Stimulated activated CD4-positive, alpha-beta T cell treated with anti-CD3 and anti-CD28 coated beads, Interleukin-12 subunit alpha, Interleukin-12 subunit beta, amount 100 ng/mL, for 48 hours (primary cell): ENCODE measurements at places on chromosomes 5 and 9.

DNA sequence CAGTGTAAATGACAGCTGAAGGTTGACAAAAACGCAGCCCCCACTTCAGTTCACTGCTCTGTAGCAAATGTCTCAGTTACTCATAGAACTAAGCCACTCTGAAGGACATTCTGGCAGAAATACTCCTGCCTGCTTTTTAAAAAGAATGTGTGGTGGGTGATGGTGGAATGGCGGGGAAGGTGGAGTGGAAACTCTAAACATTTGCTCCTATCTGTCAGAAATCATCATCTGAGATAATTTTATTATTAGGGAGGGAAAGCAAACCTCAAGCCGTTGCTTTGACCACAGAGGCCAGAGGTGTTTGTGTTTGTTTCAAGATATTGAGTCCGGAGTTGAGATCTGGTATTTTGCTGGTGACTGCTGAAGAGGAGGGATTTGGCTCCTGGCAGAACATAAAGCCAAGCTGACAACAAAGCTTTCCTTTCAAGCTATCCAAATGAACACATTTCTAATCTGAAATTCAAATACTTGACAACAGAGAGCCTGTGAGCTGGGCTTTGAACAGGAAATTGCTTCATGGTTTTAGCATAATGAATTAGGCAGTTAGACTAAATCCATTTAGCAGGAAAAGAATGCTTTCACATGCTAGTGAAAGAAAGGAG, 362.7 kb downstream of the CSNK1G3 start:
- DNase-seq, result no peak

DNA sequence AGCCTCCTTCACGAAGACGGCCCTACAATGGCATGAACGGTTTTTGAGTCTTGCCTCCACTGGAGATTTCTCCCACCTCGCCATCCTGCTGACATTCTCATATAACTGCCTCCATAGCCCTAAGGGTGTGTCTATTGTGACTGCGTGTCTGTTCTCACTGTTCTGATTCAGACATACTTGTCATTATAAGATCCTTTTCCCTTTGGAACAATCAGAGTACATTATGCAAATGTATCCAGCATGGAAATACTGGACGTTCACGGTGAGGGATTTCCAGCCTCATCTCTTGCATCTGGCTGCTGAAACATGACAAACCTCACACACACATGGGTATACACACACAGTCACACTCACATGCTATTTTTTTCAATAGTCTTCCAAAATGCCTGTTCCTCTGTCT, 402.1 kb downstream of the DIRAS2 start:
- DNase-seq, result no peak

- no peak for DNase-seq
These were observed 20.4 kb downstream of the S1PR3 start for GRCh38 chr9:89011683-89012082.

DNA sequence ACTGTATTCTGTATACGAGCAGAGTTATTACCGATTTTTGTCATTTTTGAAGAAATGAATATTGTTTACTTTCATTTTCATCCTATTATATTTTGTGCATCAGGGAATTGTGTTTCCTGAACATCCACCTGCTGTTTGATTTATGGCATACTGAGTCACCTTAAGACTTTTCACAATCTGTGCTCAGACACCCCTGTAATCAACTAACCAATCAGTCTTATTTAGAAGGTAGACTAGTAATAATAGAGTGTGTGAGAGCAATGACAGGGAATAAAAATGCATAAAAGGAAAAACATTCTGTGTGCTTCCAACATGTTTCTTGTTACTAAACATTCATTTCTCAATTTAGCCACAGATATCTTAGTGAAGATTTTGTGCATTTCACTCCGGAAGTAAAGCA, 1413.6 kb upstream of the ACO1 start:
- no peak for DNase-seq

GRCh38 chr9:79060766-79061165, 511.0 kb upstream of the TLE4 start:
- DNase-seq, result no peak

- peak; percentile 31 for DNase-seq
These were observed 24.0 kb downstream of the ADAMTSL2 start for GRCh38 chr9:133558191-133559126.

GRCh38 chr5:27474047-27474309, 435.6 kb upstream of the CDH9 start:
- DNase-seq, result no peak

DNA sequence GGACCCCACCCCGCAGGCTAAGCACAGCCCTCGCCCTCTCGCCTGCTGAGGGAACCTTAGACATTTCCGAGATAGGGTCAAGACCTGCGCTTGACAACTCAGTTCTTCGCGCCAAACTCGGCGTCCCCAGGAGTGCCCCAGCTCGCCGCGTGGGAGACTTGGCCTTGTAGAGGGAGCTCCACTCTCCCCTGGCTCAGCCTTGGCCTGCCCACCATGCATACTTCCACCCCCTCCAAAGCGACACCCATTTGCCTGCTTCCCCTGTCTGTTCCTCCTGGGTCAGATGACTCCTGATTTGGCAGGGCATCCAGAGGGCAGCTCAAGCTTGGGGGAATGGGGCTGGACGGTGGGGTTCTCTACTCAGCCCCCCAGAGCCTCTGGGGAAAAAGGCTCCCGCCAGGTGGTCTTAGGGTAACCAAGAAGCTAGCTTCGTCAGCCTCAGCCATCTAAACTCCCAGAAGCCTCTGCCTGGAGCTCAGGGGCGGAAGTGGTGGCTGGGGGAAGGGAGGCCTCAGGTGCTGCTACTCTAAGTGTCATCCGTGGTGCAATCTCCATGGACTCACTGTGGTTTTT, 560 bp downstream of the DOCK2 start:
- no peak for DNase-seq

GRCh38 chr9:93020771-93021670, 37.5 kb upstream of the SUSD3 start:
- no peak for DNase-seq
